Stimulated activated CD8-positive, alpha-beta memory T cell treated with anti-CD3 and anti-CD28 coated beads, Interleukin-15, amount 100 ng/mL, for 48 hours (primary cell): ENCODE measurements at places on chromosomes 2 and 18.

GRCh38 chr2:238571661-238572372 is 145.1 kb downstream of the ASB1 start:
- DNase-seq: no peak

- DNase-seq: no peak
These were observed 239.5 kb downstream of the L3MBTL4 start for GRCh38 chr18:6174983-6175745.

DNA sequence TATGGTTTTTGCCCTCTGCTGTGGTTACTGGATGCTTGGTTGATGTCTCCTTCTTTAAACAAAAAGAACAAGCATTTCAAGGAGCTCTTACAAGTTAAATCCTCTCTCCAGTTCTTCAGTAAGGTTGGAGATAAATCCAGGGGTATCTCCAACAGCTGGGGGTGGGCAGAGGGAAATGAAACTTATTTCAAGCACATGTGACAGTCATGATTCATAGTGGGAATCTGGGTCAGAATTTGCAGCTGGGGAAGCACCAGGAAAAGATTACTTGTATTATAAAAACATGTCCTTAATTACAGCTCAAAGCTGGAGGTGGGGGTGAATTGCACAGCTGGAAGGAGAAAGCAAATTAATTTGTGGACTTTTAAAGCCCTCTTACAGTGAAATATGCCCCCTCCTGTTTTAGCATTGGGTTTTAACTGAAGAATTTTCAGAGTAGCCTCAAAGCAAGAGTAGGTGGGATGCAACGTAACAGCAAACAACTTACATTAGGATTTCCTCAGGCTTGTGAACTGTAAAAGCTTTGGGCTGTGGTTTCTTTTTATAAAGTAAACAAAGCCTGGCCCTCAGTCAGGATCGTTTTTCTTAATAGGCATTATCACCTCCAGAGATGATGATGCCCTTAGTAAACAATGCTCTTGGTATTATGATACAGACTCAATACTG is 596.4 kb downstream of the NYAP2 start:
- DNase-seq: no peak

DNA sequence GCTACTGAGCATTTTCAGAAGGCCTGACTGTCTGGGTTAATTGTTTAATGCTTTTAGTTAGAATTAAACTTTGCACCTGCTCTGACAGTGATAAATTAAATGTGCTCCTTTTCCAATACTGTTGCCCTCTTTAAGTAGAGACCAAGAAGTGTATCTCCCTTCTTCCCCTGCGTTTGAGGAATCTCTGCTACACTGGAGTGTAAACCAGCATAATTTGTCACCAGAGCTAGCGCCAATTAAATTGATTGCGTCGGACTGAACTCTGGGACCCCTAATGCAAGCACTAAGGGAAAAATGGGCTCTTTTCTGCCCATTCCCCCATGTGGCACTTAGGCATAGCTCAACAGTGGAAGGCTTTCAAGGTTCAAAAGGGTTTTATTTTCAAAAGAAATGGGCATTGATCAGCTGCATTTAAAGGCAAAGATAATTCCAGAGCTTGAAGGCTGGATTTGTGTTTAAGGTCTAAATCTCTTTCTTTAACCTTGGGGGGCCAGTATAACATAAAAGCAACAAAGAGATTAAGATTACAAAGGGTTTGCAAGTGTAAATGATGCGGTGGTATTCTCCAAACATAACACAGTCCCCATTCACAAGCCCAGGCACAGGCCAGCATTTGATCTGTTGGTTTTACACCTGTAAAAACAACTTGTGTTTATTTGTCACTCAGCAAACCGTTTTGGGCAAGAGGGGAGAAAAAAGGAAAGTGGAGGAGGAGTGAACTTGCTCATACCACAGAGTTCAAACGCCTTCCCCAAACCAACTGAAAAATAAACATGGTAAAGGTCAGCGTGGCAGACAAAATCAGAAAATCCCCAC is 427.6 kb downstream of the BCL11A start:
- no peak for DNase-seq

DNA sequence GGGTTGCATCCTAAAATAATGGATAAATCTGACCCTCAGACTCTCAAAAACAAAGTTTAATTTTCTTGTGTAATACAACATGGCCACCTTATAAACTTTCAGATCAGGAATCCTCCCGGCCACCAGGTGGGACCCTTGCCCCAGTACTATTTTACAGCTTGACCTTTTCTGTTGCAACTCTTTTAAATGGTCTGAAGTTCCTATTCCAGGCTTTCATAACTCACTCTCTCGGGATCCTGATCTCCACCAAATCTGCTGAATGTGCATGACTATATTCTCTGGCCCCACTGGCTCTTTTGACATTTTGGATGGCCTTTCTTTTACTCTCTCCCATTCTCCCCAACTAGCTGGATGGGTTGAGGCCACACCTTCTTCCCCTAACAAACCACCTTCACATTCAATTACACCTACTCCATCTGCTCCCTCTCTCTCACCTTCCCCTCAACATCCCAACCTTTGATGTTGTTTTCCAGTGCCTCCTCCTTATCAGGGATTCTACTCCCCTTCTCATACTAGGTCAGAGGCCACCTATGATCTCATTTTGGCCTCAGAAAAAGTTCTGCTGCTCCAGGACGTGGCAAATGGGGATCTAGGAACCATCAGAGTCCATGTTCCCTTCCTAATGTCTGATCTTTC is 70.8 kb downstream of the SESTD1 start:
- no peak for DNase-seq

DNA sequence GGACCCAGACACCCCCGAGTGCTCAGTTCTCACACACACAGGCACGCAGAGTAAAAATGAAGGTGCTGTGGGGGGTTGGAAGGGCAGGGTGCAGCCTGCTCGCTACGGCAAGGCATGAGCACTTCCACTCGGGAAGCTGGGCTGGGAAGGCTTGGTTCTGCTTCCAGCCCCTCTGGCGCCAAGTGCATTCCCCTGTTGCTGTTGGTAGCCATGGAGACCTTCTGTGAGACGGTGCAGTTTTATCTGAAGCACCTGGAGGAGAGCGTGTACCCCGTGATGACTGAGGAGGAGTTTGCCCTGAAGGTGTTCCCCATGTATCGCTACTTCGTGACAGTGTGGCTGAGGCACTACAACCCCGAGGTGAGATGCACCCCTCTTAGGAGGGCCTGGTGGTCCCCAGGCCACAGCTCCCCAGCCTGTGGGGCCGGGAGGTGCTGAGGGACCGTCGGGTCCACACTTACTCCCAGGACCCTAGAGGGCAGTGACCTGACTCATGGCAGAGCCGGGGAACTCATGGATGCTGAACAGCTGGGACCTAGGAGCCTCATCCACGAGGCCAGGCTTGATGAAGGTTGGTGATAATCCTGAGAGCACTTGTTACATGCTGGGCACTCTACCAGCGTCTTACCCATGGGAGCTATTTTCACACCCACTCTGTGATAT is 15.5 kb downstream of the MROH2A start:
- DNase-seq: no peak

DNA sequence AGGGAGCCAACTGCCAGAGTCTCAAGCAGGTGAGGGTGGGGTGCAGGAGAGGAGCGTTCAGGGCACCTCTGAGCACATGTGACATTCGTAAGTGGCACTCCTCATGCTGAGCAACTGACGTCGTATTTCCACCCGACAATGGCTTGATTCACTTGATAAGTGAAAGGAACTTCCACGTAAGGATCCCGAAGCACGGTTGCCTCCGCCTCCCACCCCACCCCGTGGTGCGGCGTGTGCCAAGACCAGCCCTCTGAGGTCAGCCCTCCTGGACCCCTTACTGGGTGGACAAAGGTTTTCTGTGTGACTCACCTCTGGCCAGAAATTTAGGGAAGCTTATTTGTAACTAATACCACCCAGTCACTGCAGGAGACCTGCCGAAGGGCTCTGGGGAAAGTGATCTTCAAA is 59.9 kb downstream of the AGAP1 start:
- DNase-seq: no peak

DNA sequence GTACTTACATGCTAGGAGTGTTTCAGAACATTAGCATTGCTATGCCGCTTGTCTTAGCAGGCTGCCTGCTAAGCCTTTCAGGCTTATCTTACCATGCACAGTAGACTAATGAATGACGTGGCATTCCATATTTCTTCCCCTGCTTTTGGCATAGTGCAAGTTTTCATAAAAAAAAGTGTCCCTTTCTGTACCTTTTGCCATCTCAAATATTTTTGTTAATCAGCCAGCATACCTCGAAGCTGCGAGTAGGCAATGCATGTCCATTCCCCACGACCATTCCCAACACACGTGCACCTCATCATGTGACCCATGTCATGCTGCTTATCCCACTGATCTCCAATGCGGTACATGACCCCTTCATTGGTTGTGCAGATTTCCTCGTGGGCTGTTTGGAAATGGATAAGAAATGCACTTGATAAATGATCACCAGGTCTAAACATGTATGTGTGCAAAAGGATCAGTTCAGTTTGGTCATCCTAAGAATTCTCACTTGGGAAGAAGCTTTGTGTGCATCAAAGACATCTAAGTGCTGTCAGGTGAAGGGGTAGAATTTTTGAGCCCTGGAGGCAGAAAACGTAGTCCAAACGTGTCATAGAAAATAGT is 13.9 kb downstream of the FN1 start:
- no peak for DNase-seq

DNA sequence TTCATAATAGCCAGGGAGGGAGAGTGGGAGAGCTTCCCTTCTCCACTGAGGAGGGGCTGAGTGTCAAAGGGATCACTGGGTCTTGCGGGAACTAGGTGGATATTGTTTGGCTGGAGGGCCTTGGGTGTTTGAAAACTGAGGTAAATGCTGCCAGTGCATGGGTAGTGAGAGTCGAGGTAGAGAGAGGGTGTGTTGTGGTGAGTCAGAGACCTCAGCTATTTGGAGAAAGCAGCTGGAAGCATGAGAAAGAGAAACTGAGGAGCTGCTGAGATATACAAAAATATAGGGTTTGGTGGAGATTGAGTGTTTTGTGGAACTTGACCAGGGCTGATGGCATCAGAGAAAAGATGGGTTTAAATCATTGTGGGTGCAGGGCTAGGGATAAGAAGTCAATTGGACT is 127.0 kb upstream of the CCDC195 start:
- DNase-seq: no peak

- DNase-seq: no peak
These were observed 211.2 kb upstream of the MYT1L start for GRCh38 chr2:2542316-2542715.

DNA sequence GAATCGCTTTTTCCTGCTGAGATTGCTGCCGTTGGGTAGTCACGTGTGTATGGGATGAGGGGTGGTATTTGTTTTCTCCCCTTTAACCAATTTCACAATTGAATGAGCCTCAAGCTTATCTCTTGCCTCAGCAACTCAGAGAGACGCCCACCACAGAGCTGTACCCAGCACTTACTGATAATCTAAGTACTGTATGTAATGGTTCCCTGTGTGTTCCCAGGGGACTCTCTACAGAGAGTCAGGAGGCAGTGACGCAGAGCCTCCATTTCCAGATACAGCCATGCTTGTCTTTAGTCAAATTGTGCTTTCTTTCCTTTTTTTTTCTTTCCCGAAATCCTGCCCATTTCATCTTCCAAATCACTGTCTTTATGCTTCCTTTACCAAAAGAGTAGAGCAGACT is 1102.1 kb upstream of the KLHL29 start:
- DNase-seq: no peak

DNA sequence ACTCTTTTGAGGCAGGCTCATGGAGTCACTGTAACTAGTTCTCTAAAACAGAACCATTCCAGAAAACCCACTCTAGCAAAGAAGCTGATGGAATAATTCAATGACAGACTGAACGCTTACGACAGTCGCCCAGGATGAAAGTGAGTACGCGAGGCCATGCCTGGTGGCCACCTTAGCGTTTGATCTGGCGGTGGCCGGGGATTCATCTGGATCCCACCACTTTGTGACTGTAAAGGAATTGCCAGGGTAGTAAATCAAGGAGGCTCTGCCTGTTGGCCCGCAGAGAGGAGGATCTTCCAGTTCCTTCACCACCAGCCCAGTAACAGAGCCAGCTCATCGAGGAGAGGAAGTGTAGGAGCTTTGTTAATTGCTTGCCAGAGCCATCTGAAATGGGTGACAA is 34.6 kb downstream of the GREB1 start:
- no peak for DNase-seq

DNA sequence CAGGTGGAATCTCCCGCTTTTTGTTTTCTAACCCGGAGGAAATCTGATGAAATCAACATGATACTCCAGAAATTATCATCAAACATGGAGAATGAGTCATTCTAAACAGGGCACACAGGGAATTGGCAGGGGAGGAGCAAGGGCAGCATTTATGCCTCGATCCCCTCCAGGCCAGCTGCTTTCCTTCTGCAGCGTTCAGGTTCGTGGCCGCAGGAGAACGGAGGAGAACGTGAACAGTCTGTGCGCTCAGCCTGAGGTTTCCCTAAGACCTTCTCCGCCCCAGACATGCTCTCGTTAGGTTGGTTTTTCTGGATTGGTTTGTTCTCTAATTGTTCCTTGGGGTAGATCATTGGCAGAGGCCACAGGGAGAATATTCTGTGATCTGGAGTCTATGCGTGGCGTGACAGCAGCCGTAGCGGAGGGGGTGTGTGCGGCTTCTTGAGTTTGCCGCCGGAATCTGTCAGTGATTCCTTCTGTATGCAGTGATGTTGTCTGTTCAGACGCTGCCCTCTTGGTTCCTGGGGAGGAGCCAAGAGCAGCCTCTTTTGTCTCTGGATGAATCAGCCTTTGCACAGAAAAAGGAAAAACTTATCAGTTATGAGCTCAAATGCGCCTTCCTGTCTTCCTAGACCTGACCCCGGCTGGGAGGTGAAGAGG is 75.9 kb downstream of the SH3BP4 start:
- DNase-seq: no peak

DNA sequence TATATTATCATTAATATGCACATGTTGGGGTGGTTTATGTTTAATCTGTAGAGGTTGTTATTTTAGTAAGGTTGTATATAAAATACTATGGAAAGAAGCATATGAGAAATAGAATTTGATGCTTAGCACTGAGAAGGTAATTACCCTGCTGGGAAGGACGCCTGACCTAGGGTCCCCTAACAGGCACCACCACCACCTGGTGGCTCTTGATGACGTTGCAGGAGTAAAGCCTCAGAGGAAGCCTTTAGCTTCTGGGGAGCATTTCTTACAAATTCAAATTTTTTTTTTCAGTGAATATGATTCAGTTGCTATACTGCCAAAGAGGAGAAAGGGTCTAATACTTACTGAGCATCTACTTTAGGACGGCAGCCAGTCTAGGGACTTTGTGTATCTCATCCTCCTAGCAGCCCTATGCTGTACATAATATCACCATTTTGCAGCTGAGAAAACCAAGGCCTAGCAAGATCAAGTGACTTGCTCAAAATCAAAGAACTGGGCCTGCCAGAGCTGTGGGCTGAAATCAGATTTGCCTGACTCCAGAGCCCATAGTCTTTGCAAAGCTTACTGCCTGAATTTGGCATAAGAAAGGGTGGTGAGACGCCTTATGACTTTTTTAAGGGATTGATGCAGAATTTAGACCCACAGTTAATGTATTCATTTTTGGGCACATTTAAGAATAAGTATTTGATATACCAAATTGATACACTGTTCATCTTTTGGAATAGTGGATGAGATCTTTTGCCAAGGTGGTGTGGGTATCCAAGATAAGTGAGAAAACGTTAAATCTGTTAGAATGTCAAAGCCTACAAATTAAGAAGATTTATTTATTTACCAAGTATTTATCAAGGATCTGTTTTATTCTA is 78.8 kb upstream of the GAREM1 start:
- DNase-seq: no peak

- no peak for DNase-seq
These were observed 502.2 kb upstream of the SETBP1 start for GRCh38 chr18:44178476-44178875.
